ENCODE measurements at places on chromosomes 4 and X.
A peak's percentile ranks its signal among the peaks of the same experiment; 100 is the strongest.

DNA sequence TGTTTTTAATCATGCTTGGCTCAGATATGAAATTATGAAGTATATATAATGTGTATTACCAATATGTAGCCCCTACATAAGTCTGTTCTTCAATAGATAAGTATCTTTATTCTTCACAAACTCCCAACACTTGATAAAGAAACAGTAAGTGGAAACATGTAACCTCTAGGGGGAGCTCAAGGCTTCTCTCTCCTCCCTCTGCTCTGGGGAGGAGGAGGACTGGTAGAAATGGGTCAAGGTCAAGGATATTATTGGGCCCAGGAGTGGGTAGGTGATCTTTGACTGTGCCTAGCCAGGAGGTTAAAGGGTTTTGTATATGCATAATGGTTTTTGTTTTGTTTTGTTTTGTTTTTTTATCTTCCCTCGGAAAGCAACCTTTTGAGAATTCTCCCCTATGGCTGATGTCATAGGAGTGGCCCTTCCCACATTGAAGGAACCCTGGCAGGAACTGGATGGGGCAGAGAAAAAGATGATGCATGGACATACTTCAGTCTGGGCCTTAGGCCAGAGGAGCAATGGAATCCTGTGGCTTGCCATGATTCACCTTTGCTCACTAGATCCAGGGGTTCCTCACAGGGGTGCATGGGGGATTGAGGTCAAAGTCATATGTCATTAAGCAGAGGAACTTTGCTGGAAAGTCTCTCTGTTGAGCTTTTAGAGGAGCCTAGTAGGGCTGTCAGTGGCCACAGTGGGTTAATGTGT, 460.3 kb downstream of the MID1IP1 start:
- DNase-seq = no peak

- no peak for DNase-seq
Measured at GRCh38 chr4:61580721-61581377, 380.7 kb downstream of the ADGRL3 start.

DNA sequence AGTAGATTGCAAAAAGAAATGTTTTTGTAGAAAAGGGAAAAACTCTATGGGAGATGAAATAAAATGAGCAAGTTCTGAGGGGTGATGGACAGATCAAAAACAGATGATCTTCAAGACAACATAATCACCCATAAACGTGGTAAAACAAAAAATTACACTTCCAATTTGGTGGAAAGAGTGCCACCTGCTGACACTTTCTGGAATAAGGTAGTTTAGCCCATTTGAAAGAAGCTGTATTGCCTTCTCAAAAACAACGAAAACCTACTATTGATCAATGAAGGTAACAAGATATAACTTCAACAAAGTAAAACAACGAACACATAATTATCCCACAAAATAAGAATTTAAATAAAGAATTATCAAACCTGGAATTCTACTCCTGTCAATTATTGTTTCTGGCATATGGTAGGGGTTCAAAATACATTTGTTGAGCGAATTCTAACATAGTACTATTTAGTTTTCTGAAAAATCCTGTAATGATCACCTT, 2.5 kb downstream of the COQ2 start:
- peak; percentile 69 for DNase-seq

DNA sequence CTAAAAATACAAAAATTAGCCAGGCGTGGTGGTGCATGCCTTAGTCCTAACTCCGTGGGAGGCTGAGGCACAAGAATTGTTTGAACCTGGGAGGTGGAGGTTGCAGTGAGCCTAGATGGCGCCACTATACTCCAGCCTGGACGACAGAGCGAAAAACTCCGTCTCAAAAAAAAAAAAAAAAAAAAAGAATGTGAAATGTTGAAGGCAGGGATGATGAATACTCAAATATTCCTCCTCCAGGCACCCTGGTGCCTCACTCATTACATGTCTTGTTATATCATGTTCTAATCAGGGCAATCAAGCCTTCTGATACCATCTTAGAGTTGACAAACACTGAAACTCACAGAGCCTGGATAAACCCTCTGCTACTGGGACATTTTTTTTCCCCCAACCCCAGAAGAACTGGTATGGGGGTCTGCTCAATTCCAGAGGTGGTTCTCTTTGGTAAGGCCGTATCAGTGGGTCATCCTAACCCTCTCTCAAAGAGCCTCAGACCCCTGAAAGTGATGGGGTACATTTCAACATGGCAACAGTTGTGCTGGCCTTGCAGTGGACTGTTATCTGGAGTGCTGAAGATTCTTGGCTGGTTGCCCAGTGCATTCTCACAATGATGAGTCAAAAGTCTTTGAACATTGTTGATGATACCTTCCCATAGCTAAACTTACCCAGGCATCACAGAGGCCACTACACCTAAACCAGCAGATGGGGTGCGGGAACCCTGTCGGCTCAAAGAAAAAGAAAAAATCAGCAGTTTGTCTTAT, 2.4 kb upstream of the SH3KBP1 start:
- DNase-seq = no peak

- DNase-seq = no peak
Measured at GRCh38 chr4:39961311-39961877, 16.3 kb downstream of the PDS5A start.

DNA sequence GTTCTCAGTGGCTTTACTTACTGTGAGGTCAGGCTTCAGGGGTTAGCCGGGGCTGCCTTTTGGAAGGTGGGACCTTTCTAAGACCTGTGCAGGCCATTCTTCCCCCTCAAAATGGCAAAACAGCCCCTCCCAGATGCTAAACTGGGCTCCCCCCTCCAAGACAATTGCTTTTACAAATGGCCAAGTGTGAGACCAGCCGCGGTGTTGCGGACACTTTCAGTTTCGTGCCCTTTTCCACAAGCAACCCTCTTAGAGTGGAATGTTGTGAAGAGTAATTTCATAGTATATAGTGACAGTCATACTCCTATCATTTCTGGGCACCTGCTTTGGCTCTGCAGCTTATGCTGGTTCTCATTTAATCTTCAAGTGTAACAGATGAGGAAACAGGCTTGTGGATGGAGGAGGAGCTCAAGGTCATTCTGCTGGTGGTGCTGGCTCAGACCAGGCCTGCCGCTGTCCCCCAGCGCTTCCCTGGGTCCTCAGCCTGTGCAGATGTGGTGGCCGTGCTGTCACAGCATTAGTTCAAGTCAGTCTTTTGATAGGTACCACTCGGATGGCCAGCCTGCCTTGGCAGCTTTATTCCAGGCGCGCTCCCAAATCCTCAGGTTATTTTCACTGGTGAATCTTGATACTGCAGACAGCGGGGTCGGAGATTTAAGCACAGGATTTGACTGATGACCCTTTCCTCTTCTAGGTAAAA, 55.0 kb upstream of the TADA2B start:
- no peak for DNase-seq

GRCh38 chr4:169050284-169050683, 40.2 kb upstream of the CBR4 start:
- DNase-seq = no peak

GRCh38 chr4:74941123-74941522, 8.2 kb downstream of the PARM1 start:
- no peak for DNase-seq

GRCh38 chr4:145041378-145041777, 56.6 kb downstream of the ANAPC10 start:
- DNase-seq = no peak

DNA sequence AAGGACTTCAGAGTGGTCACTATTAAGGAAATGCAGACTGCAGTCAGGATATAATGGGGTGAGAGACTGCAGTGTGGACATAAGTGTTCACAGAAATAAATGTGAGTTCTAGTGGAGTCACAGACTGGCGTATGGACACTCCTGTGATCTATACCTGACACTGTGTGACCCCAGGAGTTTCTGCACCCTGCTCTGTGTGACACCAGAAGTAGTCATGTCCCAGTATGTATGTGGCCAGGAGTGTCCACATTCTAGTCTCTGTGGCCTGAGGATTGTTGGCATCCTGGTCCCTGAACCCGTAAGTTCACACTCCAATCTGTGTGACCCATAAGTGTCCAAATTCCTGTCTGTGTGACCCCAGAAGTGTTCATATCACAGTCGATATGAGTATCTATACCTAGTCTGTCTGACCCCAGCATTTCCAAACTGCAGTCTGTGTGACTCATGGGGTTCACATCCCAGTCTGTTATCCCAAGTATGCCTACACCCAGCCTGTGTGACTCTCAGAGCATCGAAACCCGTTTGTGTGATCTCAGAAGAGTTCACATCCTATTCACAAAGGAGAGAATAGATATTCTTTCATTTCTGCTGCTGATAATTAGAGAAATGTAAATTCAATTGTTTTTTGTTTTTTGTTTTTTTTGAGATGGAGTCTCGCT, 16.3 kb downstream of the WDR13 start:
- DNase-seq = no peak

- no peak for DNase-seq
Measured at GRCh38 chrX:40479777-40480318, 100.9 kb upstream of the ATP6AP2 start.

- DNase-seq = no peak
Measured at GRCh38 chr4:38576767-38577166, 87.2 kb upstream of the KLF3 start.

DNA sequence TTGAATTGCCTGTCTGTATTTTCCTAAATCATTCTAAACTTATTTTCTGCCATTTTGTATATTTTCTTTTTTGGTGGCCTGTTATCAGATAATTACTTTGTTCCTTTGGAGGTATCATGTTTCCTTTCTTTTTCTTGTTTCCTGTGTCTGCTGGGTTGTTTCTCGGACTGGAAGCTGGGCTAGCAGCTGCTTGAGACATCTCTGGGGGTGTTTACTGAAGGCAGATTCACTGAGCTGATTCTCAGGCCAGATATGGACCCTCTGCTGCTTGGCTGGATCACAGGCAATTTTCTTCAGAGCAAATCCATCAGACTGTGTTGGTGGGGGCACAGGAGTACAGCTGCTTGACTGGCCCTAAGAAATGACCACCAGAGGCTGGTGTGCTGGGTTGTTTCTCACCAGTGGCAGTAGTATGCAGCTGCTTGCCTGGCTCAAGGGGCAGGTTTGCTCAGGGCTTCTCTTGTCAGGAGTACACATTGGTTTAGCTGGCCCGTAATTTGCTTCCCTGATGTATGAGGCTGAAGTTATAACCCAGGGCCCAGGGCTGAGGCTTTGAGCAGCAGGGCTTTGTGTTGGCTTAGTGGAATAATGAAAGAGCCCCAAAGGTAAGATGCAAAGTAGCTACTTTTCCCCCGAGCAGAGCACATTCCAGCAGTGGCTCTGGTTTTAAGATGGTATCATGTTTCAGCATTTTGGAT, 680.6 kb downstream of the TECRL start:
- DNase-seq = no peak

DNA sequence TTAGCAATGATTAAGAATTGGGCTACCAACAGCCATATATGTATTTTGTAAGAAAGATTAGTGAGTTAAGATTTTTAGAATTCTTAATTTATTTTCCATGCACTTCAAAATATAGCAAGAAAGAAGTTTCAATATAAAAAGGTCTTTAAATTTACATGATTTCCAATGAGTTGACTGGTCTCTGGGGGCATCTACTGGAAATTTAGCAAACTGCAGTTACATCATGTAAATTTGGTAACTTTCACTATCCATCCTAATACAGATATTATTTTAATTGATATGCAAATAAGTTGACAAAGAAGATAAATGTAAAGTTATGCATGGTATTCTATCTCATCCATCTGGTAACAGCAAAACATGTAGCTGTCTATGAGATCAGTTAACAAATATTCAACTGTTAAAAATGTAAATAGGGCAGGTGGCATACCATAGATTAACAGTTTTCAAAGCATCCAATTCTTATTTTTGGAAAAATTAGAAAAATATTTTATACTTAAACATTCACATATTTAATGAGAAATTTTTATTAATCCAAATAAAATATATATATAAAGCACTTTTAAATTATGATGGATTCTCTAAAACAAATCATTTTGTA, 29.1 kb downstream of the TTC29 start:
- DNase-seq = no peak

DNA sequence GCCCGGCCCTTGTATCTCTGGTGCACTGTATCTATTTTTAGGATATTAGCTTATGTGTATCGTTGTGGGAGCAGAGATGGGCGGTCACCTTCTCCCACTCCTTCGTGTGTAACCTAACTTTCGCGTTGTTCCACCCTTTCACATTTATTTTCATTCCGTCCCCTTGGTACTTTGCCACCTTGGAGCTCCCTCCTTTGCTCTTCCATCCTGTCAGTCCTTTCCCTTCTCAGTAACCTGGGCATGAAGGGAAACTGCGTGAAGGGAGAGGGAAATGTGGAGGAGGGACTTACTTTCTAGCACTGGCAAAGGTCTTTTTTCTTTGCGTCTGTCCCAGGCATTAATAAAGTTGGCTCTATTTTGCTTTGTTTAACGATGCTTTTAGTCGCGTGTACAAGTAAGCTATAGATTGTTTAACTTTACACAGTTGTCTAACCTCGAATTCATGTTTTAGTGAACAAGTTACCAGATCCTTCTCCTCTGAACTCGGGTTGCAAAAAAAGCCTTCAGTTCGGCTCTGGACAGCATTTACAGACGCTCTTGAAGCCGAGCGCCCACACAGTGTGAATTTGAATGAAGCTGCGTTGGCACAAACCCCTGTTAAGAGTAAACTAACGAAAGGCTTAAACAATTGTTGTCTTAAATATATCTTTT, 3.9 kb downstream of the PCDH10 start:
- DNase-seq = no peak

DNA sequence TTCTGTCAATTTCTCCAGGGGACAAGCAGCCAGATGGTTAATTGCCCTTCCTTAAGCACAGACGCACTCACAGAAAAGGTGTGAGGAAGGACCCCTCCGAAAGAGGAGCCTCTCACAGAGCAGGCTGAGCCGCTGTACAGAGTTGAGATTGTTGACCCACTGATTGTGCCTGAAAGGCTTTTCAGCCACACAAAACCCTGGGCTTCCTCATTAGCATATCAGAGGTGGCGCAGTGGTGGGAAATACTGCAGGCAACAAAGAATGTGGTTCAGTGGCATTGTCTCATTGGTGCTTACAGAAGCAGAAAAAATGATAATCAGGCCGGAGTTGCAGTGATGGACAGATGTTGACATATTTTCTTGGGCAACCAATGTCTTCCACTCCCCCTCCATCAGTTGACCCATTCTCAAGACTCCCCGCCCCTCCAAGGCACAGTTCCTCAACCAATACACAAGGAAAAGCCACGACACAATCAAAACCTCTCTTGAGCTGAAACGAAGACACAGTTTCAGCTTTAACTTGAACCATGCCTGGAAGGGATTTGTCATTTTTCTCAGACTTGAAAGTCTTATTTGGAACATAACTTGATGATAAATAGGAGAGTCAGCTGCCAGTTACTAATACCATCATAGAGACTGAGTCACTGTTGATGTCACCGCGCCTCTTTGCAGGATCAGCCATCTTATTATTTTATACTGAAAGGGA, 53.1 kb downstream of the ATXN3L start:
- no peak for DNase-seq
